ENCODE measurements at places on chromosomes 16 and 17.

GRCh38 chr17:17933775-17934174 lies 38.4 kb downstream of the TOM1L2 start:
- DNase-seq, result no peak

GRCh38 chr17:9969301-9969935 lies 64.3 kb upstream of the RCVRN start:
- no peak for DNase-seq

DNA sequence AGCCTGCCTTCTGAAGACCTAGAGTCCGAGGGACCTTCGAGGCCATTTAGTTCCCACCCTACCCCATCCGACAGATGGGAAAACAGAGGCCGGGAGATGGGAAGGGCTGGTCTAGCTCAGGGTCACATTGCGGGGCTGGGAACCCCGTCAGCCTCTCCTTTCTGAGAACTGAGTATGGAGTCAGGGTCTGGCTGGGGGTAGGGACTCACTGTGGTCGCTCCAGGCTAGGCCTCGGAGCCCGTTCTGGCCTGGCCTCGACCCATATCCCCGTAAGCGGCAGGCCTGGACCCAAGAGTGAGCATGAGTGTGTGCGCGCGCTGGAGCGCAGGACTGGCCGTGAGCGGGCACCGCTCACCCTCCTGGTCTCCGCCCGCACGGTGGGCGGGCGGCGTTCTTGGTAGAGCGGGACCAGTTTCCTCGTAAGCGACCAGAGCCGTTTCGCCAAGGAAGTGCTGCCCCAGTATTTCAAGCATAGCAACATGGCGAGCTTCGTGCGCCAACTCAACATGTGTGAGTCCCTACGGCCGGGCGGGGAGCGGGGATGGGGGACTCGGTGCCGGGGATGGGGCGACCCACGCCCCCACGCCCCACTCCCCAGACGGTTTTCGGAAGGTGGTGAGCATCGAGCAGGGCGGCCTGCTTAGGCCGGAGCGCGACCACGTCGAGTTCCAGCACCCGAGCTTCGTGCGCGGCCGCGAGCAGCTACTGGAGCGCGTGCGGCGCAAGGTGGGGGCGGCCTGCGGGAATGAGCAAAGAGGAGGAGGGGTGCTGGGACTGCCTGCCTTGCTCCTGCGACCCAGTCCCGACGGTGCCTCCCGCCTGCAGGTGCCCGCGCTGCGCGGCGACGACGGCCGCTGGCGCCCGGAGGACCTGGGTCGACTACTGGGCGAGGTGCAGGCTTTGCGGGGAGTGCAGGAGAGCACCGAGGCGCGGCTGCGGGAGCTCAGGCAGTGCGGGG lies 855 bp downstream of the HSF4 start:
- no peak for DNase-seq

DNA sequence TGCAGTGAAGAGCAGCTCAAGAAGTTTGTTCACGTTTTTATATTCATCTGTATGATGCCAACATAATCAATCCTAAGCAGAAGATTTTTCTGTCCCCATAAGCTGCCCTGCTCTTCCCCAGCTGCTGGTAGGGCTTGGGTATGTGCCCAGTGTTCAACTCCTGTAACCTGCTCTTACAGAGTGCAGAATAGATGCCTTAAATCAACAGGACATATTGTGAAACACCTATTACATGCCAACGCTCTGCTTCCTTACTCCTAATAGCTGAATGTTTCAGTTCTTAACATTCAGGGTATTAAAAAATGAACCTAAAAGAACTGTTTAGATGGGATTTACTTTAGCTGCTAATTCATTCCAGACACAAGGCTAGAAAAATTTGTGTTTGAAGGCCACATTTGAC lies 190.9 kb downstream of the HS3ST3A1 start:
- no peak for DNase-seq

DNA sequence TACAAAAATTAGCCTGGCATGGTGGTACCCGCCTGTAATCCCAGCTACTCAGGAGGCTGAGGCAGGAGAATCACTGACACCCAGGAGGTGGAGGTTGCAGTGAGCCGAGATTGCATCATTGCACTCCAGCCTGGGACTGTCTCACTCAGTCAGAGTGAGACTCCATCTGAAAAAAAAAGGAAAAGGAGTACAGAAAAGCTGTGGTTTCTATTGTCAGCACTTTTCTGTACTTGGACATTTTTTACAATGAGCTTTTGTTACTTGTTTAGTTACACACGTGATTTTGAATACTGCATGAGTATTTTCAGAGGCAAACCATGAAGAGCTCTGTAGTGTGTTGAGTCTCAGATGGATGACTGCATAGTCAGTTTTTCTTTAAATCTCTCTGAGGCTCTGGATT lies 26.3 kb downstream of the ZC3H18 start:
- DNase-seq, result no peak

GRCh38 chr16:7509963-7510601 lies 177.4 kb downstream of the RBFOX1 start:
- DNase-seq, result no peak

Data from posterior cingulate gyrus (tissue), 11 donors.